ENCODE measurements at places on chromosomes 6 and 20.
A peak's percentile ranks its signal among the peaks of the same experiment; 100 is the strongest.

GRCh38 chr6:34519971-34520644 lies 36.0 kb downstream of the SPDEF start:
- no peak for DNase-seq

DNA sequence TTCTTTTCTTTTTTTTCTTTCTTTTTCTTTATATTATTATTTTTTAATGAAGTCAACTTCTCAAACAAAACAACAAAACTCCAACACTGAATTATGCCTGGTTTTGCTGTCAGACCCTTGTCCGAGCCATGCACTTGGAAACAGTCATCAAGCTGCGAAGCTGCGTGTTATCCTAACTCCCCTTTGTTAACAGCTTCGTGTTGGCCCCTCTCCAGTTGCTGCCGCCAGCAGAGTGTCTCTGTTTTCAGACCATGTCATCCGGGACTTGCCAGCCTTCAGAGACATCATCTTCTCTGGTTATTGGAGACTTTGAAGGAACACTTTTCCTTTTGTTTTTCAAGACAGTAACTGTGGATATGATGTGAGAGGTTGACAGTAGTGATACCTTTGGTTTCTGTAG lies 83.1 kb downstream of the TRMT11 start:
- DNase-seq = no peak

DNA sequence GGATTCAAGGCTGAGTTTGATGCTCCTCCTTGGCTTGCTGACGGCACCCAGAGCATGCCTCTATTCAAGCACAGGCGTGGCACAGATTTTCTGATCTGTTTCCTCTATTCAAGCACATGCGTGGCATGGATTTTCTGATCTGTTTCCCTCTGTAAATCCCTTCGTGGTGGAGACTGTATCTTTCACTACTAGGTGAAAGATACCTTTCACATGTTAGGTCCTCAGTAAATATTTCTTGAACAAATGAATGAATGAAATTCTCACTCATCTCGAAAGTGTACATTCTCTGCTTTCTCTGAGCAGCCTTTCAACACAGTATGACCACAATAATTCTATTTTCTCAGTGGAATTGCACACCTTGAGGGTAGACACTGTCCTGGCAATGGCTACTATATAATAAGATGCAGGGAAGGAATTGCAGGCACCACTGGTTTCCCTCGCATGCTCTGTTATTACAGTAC lies 72.6 kb upstream of the F13A1 start:
- DNase-seq = no peak

DNA sequence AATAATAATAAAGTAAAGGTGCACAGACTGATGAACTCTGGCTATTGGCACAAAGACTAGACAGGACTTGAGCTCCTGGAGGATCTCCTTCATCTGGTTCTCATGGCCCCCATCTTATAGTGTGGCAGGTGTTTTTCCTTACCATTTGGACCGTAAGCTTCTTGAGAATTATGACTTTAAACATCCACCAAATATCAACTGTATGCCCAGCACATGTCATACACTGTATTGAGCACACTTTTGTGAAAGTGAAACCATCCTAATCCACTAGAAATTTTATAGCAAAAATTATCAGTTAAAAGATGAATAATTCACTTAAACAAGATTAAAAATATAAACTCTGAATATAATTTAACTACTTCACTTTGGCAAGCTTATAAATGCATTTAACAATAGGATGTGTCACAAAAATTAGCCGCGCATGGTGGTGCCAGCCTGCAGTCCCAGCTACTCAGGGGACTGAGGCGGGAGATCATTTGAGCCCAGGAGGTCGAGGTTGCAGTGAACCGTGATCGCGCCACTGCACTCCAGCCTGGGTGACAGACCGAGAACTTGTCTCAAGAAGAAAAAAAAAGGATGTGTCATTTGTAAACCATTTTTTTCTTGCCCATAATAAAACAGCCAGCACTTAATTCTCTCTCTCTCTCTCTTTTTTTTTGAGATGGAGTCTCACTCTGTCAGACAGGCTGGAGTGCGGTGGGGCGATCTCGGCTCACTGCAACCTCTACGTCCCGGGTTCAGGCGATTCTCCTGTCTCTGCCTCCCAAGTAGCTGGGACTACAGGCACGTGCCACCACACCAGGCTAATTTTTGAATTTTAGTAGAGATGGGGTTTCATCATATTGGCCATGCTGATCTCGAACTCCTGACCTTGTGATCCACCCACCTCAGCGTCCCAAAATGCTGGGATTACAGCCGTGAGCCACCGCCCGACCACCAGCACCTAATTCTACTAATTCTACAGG lies 9.1 kb downstream of the HIVEP2 start:
- no peak for DNase-seq

DNA sequence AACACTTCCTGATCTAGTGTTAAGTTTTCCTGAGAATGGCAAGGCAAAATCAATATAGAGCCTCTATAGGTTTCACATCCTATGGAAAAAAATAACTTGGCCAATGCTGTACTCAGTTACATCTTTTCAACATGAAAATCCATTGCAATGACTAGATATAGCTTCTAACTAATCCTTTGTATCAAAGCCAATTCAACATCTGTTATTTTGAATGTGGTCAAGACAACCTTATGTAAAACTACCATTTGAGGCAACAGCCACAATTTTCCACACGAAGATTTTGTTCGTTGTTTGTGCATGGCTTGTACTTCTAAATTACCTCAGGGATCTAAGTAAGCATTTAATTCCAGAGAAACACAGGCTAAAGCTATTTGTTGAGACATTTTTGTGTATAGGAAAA lies 637.8 kb upstream of the EYS start:
- no peak for DNase-seq

DNA sequence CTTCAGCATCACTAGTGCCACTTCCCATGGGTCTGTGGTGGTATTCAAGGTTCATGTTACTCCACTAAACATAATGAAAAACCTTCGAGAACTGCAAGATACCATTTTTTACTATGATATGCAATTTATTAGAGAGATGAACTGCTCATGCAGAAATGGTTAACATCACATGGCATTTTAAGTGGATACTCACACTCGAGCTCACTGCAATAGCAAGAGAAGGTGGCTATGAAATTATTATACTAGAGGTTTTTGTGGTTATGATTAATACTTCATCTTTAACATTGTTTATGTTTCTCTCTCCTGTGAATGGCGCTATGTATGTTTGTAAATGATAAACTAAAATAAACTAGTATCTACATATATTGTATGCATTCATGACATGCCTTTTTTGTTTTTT lies 35.1 kb downstream of the SCAF8 start:
- no peak for DNase-seq

GRCh38 chr6:155273431-155273830 lies 9.6 kb downstream of the CLDN20 start:
- DNase-seq = no peak

GRCh38 chr6:149065121-149065520 lies 252.4 kb upstream of the TAB2 start:
- DNase-seq = no peak

DNA sequence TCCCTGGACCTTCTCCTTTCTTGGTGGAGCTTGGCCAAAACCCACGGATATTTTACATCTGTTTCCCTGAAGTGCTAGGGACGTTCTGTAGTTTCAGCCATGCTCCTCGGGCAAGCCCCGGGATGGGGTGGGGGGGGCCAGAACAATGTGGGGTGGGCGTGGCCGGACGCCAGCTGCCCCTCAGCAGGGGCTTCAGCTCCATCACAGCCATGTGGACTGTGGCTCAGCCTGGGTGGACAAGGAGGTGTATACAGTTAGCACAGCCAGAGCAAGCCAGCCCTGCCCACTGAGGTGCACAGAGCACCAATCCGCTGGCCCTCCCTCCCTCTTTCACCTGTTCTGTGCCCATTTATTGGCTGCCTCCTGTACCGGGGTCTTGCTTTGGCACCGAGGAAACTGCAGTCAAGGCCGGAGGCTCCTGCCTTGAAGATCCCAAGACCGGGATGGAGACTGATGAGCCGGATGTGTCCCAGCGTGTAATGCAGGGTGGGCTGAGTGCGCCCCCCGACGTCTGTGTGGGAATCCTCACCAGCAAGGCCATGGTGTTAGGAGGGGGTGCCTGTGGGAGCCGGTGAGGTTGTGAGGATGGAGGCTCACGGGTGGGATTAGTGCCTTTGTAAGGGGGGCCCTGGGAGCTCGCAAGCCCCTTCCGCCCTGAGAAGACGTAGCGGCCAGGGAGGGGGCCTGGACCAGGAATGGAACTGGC lies 28.0 kb downstream of the FRMD1 start:
- no peak for DNase-seq

- no peak for DNase-seq
Measured at GRCh38 chr6:71524201-71524600, 235.6 kb downstream of the OGFRL1 start.

GRCh38 chr20:63366390-63367365 lies 5.5 kb upstream of the CHRNA4 start:
- no peak for DNase-seq

DNA sequence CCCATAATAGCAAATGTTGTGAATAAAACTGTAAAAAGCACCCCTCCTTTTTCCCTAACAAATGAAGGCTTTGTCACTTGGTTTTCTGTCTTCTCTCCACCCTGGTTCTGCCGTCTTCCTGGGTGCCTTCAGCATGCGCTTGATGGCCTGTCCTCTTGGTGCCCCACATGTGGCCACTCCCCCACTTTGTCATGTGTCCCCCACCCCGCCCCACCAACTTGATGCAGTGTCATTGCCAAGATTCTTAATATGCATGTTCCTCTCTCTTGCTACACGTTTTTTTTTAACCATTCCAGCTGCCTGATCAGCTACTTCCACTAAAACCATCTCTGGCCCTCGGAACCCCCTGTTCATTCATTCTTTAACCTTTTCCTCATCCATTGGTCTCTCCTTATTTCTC lies 340.3 kb downstream of the QKI start:
- no peak for DNase-seq

GRCh38 chr20:56166781-56167465 lies 81.6 kb upstream of the MC3R start:
- no peak for DNase-seq

DNA sequence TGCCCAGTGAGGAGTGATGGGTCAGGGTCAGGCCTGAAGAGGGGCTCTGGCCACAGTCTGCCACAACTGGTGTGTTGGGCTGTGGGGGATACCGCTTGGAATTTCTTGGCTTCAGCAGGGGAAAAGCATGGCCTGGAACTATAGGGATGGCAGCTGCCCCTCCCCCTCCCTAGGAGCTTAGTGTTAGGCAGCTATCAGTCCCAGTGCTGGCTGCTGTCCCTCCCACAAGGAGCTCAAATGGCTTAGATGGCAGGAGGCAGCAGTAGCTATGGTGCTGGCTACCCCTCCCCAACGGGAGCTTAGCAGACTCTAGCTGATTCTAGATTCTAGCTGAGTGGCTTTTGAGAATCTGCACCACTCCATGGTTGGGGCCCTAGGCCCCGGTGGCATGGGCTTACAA lies 414.5 kb upstream of the HSF2 start:
- no peak for DNase-seq

DNA sequence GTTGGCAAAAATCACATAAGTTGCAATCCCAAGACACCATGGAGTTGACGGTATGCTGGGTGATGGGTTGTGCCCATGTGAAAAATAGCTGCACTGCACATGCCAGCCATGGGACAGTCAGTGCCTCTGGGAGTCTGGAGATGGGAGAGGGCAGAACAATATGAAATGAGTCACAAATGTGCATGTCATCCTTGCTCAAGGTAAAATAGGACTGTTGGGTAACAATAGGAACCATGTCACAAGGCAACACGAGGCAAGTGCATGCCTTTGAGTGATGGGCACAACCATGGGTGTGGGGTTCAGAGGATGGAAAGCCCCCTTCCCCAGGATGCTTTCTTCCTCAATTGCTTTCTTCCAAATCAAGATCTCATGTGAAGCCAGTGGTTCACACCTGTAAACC lies 70.5 kb upstream of the PIM1 start:
- DNase-seq = peak; percentile 24

GRCh38 chr6:88584581-88585275 lies 378.7 kb downstream of the RNGTT start:
- no peak for DNase-seq

DNA sequence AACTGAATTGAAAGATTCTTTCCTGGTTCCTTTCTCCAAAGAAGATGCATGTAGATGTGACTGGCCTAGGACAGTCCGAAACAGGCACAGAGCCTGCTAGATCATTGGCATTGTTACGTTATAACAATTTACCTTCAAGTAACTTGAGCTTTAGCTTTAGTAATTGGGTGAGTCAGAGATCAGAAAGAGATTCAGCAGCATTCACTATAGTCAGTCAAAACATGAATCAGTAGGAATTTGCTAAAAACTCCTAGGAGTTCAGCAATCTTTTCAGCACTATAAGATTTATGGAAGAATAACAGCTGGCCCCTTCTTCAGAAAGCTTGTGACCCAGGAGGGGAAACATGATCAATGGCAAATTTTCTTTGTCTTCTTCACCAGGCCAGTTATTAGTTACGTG lies 281.7 kb upstream of the PRDM1 start:
- no peak for DNase-seq

- DNase-seq = no peak
Measured at GRCh38 chr20:46606817-46607190, 44.5 kb downstream of the SLC13A3 start.

DNA sequence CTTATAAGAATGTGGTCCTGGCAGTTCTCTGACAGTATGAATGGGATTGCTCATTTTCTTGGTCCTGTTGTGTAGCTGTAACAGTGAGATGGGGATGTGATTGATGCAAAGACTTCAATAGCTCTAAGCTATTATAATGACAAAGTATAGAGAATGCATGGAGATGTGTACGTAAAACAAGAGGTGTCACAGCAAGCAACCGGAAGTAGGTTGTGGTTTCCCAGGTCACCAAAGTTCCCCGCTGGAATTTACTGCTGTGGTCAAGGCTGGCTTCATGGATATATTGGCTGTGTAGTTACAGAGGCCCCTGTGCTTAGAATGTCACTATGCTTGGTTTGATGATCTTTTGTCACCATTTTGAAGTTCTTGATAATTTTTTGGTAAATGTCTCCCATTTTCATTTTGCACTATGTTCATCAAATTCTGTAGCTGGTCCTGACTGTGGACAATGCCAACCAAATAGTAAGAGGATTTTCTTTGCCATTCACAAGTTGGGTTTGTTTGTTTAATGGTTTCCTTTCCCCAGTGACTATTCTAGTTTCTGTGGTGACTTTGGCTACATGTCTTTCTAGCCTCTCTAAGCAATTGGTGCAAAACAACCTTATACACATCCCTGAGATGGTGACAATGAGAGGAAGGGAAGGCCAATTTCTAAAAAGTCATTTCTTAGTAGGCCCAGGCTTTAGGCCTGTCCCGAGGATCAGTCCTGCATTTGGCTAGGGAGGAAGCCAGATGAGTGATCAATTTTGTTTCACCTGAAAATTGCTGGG lies 10.5 kb downstream of the DNAH8 start:
- DNase-seq = peak; percentile 31

GRCh38 chr20:34199183-34199582 lies 42.0 kb upstream of the ASIP start:
- DNase-seq = no peak

- no peak for DNase-seq
Measured at GRCh38 chr20:13131688-13132087, 89.4 kb upstream of the ISM1 start.

DNA sequence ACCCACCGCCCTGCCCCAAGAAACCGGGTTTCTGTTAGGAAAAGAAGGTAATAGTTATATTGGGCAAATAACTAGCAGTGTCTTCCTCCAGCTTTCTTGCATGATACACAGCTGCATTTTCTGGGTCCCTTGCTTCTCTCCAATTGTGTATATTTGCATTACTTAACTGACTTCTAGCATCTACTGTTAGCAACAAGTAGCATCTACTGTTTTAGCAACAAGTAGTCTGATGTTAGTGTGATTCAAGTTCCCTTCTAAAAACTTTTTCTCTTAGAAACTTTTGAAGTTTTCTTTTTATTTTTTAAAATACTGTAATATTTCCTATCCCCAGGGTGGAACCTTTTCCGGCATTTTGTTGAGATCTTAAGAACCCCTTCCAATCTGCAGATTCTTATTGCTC lies 221.2 kb downstream of the CLIC5 start:
- no peak for DNase-seq

- no peak for DNase-seq
Measured at GRCh38 chr6:150881911-150882481, 16.5 kb downstream of the MTHFD1L start.
